ENCODE measurements at places on chromosomes 2 and 18.

GRCh38 chr2:3639653-3640052, 18.3 kb upstream of the ALLC start:
- DNase-seq, result no peak

GRCh38 chr2:239814861-239815601, 210.1 kb downstream of the NDUFA10 start:
- no peak for DNase-seq

DNA sequence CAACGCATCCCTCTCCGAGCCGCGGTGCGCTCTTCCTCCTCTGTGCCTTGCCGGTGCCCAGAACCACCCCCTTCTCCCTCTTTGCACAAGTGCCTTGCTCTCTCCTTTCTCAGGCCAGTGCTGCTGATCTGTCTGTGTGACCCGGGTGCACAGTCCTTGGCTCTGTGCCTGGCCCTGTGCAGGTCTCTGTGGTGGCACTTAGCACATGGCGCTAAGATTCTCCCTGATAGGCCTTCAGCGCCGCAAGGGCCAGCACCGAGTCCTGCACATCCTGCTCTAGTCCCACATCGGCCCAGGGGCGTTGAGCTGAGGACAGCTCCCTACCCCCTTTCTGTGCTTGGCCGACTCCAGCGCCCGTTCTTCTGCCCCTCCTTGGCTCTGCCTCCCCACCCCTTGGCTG, 136.1 kb downstream of the NEDD4L start:
- no peak for DNase-seq

DNA sequence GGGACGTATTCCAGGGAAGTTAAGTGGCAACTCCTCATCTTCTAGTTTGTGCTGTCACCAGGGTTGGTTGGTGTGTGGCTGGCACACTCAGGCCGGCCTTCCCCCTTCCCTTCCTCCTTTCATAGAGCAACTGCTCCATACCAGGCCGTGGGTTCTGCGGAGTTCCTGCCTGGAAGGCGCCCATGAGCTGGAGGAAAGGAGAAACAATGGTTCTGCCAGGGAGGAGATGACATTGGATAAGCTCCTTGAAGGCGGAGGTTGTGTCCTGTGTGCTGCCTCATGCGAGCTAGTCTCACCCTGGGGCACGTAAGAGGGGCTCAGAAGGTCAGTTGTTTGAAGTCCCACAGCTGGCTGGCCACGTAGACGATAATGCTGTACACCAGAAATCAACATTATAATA, 19.2 kb downstream of the ASAP2 start:
- no peak for DNase-seq

GRCh38 chr2:55213822-55214221, 18.3 kb downstream of the CLHC1 start:
- no peak for DNase-seq

DNA sequence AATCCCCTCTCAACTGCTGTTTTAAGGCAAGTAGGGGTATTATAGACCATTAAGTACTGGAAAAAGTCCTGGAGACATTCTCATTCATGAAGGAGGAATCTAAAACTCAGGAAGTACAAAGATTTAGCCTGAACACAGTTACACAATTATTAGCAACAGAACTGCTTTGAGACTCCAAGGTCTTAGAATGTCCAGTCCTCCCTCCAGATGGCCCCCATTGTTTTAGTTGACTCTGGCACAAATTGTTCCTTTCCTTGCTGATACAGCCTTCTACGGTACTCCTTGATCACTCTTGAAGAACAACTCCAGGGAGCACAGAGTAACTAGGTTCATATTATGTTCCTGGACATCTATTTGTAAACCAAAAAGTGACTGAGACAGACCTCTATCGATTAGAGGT, 210.1 kb upstream of the RND3 start:
- DNase-seq, result no peak

All from activated T-cell treated with anti-CD3 and anti-CD28 coated beads for 1 hour (primary cell).